ENCODE measurements at places on chromosomes 6 and 20. TPM values are rescaled to one million over a fixed set of nuclear protein-coding genes. Genes with fewer than 3 reads are reported as not detected.

GRCh38 chr6:37689381-37689780 is 8.3 kb downstream of the MDGA1 start:
- DNase-seq, result no peak
- no peak overlapping the region for H3K27ac ChIP-seq
- no peaks in the 10 kb centered on the region for H3K36me3 ChIP-seq
- no peak overlapping the region for H3K4me3 ChIP-seq
- H3K27me3 ChIP-seq, result peaks cover 3% of the 10 kb centered on the region

DNA sequence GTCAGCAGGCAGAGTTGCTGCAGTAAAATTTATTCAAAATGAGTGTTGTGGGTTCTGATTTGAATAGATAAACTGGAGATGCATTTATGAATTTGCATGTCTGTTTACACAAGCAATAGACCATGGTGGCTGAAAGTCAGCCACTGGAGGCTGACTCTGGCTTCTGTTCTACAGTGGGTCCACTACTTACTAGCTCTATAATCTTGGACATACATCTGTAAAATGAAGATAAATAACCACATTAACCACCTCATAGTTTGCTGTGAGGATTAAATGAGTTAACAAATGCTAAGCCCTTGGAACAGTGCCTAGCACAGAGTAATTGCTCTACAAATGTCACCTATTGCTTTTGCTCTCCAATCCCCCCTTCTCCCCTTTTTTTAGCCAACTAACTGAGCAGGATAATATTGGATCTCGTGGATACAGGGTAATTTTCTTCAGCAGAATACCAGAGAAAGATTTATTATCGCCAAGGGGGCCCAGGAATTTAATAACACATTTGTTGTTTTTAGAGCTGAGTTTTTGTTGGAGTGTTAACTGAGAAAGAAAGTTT is 1.4 kb upstream of the PM20D2 start:
- H3K27ac ChIP-seq, result no peak overlapping the region
- H3K4me1 ChIP-seq, result peaks cover 33% of the 10 kb centered on the region
- H3K27me3 ChIP-seq, result no peaks in the 10 kb centered on the region

DNA sequence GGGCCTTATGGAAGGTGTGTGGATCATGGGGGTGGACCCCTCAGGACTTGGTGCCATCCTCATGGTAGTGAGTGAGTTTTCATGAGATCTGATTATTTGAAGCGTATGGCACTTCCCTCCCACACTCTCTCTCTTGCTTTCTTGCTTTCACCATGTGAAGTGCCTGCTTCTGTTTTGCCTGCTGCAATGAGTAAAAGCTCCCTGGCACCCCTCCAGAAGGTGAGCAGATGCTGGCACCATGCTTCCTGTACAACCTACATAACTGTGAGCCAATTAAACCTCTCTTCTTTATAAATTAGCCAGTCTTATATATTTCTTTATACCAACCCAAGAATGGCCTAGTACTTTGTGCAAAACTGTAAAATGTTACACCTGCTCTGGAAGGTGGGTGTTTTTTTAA is 396.8 kb upstream of the HS3ST5 start:
- no peaks in the 10 kb centered on the region for H3K36me3 ChIP-seq
- no peaks in the 10 kb centered on the region for H3K27me3 ChIP-seq
- no peak overlapping the region for H3K27ac ChIP-seq
- no peak overlapping the region for H3K4me3 ChIP-seq
- DNase-seq, result no peak

GRCh38 chr20:63519668-63520503 is 679 bp upstream of the PPDPF start:
- H3K36me3 ChIP-seq, result peaks cover 19% of the 10 kb centered on the region
- peak overlapping the region; percentile 97 for H3K4me3 ChIP-seq
- peak overlapping the region; percentile 95 for H3K27ac ChIP-seq
- peak; percentile 94 for DNase-seq
- H3K4me1 ChIP-seq, result peaks cover 14% of the 10 kb centered on the region

DNA sequence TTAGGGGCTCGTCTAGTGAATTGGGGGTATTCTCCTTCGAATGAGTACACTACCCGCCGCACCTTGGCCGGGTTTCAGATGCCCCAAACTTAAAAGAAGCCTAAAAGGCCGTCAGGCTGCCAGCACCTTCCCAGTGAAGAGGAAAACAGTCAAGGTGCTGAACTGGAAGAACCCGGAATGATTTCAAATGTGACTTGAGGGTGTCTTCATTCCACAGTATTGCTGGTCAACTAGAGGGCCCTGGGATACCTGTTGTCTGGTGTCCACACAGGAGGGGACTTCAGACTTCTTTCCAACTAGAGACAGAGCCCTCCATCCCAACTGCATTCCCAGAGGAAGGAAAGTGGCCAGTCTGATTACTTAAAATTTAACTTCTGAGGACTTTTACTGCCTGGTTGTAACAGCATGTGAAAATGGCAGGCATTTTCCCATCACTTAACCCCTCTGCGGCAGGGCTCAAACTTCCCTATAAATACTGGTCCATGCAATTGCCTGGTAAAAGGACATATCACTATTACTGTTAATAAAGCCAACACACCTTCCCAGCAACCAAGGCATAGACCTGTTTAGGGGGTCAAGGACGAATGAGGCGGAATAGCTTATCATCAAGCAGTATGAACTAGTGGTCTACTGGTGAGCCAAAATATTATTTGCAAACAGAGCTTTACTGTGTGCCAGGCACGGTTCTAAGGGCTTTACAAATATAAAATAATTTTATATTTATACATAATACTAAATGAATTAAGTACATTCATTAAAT is 651 bp upstream of the SAMHD1 start:
- H3K27ac ChIP-seq, result peak overlapping the region; percentile 96
- peaks cover 3% of the 10 kb centered on the region for H3K4me1 ChIP-seq
- DNase-seq, result no peak
- H3K4me3 ChIP-seq, result peak overlapping the region; percentile 95

GRCh38 chr20:32872266-32872665 is 13.5 kb downstream of the EFCAB8 start:
- H3K27ac ChIP-seq, result no peak overlapping the region
- H3K27me3 ChIP-seq, result no peaks in the 10 kb centered on the region
- no peak for DNase-seq
- no peaks in the 10 kb centered on the region for H3K36me3 ChIP-seq
- no peaks in the 10 kb centered on the region for H3K4me1 ChIP-seq
- no peak overlapping the region for H3K4me3 ChIP-seq

DNA sequence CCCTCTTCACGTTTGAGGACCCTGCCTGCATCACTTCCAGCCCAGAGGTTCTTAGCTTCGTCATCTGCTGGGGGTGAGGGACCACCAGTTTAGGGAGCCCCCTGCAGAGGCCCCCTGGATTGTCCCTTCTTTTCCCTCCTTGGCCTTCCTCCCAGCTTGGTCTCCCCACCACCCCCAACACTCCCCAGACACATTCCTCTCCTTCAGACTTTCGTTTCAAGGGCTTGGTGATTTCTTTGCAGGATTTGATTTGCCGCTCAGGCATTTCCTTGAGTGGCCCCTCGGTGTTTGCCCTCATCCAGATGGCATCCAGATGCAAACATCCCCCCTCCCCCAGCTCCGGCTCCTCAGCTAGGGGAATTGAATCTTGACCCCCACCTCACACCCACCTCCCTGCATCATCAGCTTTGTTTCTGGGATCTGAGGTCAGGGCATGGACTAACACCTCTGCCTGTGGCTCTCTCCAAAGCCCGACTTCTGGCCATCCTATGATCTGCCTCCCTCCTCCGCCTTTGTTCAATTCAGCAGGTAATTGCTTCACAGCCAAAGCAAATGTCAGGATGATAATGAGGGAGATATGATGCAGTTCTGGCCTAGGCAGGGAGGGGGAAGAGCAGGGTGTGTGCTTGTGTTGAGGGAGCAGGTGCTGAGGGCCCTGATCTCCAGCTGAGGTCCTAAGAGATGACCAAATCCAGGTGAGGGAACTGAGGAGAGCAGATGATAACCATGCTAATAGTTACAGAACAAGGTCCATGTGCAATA is 141.5 kb downstream of the VEGFA start:
- peak overlapping the region; percentile 94 for H3K27ac ChIP-seq
- no peak overlapping the region for H3K4me3 ChIP-seq
- peak; percentile 71 for DNase-seq
- no peaks in the 10 kb centered on the region for H3K27me3 ChIP-seq

- H3K27ac ChIP-seq, result no peak overlapping the region
- no peak for DNase-seq
- H3K4me3 ChIP-seq, result no peak overlapping the region
- H3K27me3 ChIP-seq, result no peaks in the 10 kb centered on the region
These were observed 703.7 kb downstream of the MAFB start for GRCh38 chr20:39985271-39985827.

DNA sequence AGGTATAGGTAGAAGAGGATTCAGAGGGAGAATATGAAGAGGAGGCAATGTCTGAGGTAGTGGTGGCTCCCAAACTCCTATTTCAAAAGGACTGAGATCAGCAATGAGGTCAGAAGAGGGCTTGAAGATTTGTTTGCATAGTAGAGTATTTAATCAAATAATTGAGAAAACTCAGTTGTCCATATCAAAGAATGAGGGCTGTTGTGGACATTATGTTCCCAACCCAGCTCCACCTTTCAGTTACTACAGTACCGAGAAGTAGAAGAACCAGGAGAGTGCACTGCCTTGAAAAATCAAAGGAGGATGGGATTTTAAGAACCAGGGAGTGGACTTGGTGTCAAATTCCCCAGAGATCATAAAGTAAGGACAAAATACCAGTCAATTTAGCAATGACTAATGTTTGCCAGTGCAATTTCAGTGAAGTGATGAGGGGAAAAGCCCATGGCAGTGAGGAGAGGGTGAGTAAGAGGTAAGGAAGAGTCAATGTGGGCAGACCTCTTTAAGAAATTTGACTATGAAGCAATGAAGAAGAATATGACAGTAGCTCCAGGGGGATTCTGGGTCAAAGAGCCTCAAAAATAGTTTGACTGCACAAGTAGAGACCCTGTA is 382.4 kb downstream of the PKHD1 start:
- no peak overlapping the region for H3K27ac ChIP-seq
- no peaks in the 10 kb centered on the region for H3K36me3 ChIP-seq
- H3K27me3 ChIP-seq, result no peaks in the 10 kb centered on the region
- no peak overlapping the region for H3K4me3 ChIP-seq
- H3K4me1 ChIP-seq, result no peaks in the 10 kb centered on the region
- no peak for DNase-seq

- no peak overlapping the region for H3K27ac ChIP-seq
- H3K4me1 ChIP-seq, result no peaks in the 10 kb centered on the region
- H3K36me3 ChIP-seq, result no peaks in the 10 kb centered on the region
- no peak overlapping the region for H3K4me3 ChIP-seq
- H3K27me3 ChIP-seq, result no peaks in the 10 kb centered on the region
- peak; percentile 60 for DNase-seq
These were observed 104.6 kb upstream of the EXOC2 start for GRCh38 chr6:797479-798077.

GRCh38 chr20:14422892-14423291 is 85.5 kb upstream of the FLRT3 start:
- no peak overlapping the region for H3K4me3 ChIP-seq
- no peaks in the 10 kb centered on the region for H3K36me3 ChIP-seq
- no peak for DNase-seq
- no peaks in the 10 kb centered on the region for H3K27me3 ChIP-seq
- peaks cover 7% of the 10 kb centered on the region for H3K4me1 ChIP-seq
- no peak overlapping the region for H3K27ac ChIP-seq

GRCh38 chr20:7673841-7674240 is 266.4 kb downstream of the HAO1 start:
- no peak for DNase-seq
- H3K27ac ChIP-seq, result no peak overlapping the region
- no peaks in the 10 kb centered on the region for H3K36me3 ChIP-seq
- H3K27me3 ChIP-seq, result no peaks in the 10 kb centered on the region

GRCh38 chr6:129360682-129360955 is 349.4 kb downstream of the ARHGAP18 start:
- H3K36me3 ChIP-seq, result no peaks in the 10 kb centered on the region
- H3K27ac ChIP-seq, result no peak overlapping the region
- no peak overlapping the region for H3K4me3 ChIP-seq

- H3K27me3 ChIP-seq, result no peaks in the 10 kb centered on the region
- H3K27ac ChIP-seq, result no peak overlapping the region
- H3K4me1 ChIP-seq, result peaks cover 4% of the 10 kb centered on the region
- no peaks in the 10 kb centered on the region for H3K36me3 ChIP-seq
- no peak for DNase-seq
- no peak overlapping the region for H3K4me3 ChIP-seq
These were observed 333.6 kb upstream of the OPRM1 start for GRCh38 chr6:153705429-153705828.

DNA sequence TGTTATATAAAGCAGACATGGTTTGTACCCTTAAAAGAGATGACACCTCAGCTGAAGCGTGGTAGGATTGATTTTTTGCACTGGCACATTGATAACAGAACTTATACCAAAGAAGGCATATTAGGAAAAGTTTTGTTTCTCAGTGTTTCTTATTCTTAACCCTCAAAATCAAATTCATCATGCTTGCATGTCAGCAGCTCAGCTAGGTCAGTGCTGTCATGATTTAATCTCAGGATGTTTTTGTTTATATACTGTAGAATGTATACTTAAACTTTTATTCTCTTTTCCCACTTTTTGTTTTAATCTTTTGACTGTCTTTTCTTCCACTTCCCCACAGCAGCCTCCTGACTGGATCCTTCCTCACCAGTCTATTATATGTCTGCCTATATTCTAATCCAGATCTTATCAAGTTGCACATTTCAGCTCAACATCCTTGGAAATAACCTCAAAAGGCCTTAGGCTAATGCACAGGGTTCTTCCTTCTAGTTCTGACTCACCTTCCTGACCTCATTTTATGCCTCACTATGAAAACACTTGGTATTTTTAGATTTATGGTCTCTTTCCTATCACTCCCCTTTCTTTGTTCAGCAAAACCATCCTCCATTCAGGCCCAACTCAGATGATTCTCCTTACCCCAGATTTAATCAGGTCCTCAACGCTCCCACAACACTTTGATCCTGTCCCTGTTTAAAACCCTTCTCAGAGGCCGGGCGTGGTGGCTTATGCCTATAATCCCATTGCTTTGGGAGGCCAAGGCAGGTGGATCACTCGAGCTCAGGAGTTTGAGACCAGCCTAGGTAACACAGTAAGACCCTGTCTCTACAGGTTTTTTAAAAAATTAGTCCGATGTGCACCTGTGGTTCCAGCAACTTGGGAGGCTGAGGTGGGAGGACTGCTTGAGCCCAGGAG is 7.2 kb downstream of the HEBP2 start:
- no peak for DNase-seq
- H3K27me3 ChIP-seq, result no peaks in the 10 kb centered on the region
- H3K4me3 ChIP-seq, result no peak overlapping the region

- H3K27ac ChIP-seq, result no peak within 1 kb of the TSS
- H3K4me3 ChIP-seq, result no peak within 1 kb of the TSS
- no peaks in the 10 kb centered on the region for H3K27me3 ChIP-seq
- H3K36me3 ChIP-seq, result no peaks in the 10 kb centered on the region
- DNase-seq, result no peak
These were observed at the start of gene PTCHD4 for GRCh38 chr6:48111143-48111506. PTCHD4 (minus strand) TSS chr6:48111197; CDS start chr6:48068957, 42,240 bp downstream.

- no peak overlapping the region for H3K4me3 ChIP-seq
- peaks cover 6% of the 10 kb centered on the region for H3K4me1 ChIP-seq
- peak overlapping the region; percentile 39 for H3K27ac ChIP-seq
- H3K36me3 ChIP-seq, result no peaks in the 10 kb centered on the region
- peak; percentile 72 for DNase-seq
- no peaks in the 10 kb centered on the region for H3K27me3 ChIP-seq
These were observed 31.2 kb downstream of the MUC22 start for GRCh38 chr6:31041372-31041974.

The COL11A2 gene
- total RNA-seq, result 1.3 TPM

The TDRD6 gene
- not detected for total RNA-seq

The GTPBP2 gene
- total RNA-seq, result 47.2 TPM

The ADA gene
- total RNA-seq, result 21.1 TPM

The CFAP206 gene
- total RNA-seq, result 0.23 TPM

The BTNL2 gene
- total RNA-seq, result not detected
